ENCODE measurements at places on chromosomes 1 and 21.

GRCh38 chr1:86277936-86278335 lies 118.2 kb downstream of the ODF2L start:
- no peak for DNase-seq

DNA sequence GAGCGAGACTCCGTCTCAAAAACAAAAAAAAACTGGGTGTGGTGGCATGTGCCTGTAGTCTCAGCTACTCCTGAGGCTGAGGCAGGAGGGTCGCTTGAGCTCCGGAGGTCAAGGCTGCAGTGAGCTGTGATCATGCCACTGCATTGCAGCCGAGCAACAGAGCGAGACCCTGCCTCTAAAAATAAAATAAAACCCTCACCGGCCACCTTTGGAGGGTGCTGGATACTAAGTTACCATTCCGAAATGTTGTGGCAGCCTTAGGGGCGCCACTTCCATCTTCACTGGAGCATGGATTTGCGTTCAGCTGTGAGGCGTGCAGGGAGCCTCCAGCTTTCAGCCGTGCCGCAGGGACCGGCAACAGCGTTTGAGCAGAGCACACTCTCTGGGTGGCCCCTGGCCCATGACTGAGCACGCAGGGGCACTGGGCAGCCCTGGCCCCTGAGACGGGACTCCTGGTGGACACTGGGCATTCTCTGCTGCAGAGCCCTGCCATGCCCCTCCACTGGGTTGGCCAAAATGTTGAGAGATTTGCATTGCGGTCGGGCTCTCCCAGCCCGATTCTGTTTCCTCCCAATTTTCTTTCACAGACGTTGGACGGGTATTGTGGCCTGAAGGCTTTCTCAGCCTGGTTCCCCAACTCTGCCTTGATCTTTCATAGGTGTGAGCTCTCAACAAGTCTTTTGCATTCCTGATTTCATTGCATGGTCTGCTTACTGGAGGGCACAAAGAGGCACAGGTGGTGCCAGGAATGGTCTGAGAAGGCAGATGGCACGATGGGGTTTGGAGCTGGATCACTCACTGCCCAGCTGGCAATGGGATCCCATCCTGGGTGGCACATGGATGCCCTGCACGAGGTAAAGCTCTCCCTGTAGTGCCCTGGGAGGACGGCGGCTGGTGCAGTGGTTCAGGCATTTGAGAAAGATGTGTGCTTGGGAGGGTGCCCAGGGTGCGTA lies 5.8 kb upstream of the CFAP74 start:
- no peak for DNase-seq

DNA sequence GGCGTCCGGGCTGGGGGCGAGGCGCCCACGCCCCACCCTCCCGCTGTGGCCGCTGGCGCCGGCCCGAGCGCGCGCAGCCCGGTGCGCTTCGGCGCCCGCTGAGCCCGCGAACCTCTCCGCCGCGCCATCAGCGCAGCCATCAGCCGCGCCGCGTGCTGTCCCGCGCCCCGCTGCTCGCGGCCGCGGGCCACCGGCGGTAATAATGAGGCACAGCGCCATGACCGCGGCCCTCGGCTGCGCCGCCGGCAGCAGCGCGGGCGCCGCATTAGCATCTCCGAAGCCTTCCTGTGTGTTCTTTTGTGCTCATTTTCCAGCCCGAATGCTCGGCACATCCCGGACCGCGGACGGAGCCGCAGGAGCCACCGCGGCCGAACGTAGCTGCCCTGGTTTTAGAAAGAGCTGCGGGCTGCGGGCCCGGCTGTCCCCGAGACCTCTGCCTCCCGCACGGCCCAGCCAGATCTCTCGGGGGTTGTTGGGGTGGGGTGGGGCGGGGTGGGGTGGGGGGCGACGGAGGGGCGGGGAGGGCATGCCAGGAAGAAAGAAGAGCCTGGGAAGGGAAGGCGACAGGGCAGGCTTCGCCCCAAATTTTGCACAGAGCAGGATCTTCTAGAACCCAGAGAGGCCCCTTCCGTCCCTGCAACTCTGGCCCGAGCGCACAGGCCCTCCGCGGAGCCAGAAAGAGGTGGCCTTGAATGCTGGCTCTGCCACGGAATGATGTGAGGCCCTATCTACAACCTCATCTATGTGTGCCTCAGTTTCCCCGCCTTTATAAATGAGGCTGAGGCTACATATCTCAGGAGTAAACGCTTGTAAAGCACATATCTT lies 55.3 kb downstream of the RRAGC start:
- no peak for DNase-seq

GRCh38 chr1:222927031-222927430 lies 112.2 kb downstream of the DISP1 start:
- DNase-seq, result no peak

DNA sequence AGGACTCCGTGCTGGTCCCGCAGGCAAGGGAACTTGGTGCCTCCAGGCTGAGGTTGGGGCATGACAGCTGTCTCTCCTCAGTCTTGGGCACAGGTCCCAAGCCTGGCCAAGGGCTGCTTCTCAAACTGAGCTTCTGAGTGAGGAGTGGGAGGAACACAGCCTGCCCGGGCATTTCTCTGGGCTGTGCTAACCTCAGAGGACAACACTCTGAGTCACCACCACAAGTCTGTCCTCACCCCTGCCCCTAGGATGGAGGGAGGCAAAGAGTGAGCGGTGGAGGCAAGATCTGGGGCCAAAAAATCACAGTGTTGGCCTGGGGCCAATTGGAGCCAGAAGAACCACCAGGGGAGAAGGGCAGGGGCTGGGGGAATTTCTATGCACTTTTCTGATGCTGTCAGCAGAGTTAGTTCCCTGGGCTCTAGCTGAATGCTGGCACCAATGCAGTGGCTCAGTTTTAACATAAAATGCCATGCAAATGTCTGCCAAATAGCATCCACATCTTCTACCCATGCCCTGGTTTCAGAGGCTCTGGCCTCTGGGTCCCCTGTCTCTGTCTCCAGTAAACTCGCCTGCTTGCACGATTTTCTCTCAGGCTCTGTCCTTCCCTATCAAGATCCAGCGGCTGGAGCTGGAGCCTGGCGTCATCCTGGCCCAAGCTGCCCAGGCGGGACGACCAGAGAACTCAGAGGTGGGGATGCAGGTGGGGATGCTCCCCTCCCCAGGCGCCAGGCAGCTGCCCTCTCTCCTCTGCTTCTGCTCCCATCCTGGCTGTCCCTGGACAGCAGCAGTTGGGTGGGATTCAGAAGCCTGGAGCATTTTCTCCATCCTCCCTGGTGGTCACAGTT lies 11.0 kb upstream of the CDK18 start:
- peak; percentile 82 for DNase-seq

Measured in amniotic epithelial cell (primary cell).